ENCODE measurements at places on chromosomes 5 and 9.

DNA sequence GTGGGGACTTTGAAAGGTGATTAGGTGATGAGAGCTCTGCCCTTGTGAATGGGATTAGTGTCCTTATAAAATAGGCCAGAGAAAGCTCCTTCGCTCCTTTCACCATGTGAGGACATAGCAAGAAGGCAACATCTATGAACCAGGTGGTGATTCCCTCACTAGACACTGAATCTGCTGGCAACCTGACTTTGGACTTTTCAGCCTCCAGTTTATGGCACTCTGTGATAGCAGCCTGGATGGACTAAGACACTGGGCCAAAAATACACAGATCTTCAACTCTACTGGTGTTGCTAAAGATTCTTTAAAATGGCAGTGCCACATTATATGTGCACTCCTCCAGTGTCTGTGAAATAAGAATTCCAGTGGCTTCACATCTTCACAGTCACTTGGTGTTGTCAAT is 41.2 kb upstream of the COL15A1 start:
- DNase-seq: no peak

DNA sequence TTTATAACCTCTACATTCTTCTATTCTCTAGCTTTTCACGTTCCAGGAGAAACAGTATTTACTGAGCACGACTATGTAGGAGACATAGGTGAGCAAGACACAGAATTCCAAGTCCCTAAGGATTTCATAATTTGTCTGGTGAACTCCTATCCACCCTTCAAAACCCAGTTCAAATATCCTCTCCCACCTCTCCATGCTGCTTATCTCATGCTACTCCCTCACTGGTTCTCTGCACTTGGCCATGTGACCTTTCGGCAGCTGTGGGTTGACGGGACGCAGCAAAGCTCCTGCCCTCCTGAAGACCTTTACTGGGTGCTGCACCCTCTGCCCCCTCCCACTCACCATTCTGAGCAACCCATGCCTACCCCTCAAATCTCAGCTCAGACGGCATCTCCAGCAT is 173.2 kb downstream of the RGS3 start:
- no peak for DNase-seq

DNA sequence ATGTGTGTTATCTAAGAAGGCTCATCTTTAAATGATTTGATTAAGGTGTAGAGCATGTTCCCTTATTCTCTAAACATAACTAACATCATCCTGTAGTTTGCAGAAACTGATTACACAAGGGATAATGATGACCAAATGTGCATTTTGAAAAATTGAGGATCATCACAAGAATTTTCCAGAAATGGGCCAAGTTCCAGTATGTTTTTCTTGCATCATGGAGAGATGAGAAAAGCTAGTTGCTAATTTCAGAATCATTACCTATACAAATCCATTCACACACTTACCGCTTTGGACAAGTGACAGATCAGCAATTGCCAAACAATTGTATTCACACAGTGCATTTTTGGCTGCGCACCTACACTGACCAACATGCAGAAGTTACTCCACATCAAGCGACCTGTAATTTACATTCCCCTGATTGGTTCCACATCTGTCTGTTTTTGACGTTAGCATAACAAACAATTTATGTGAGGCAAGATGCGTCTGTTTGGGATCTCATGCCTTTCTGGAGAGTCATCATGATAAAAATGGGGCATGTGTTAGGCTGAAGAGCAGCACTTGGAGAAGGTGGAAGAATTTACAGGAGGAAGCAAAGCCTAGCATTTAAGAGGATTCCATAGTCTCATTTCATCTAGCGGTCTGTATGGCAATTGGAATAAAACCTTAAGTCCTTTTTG is 2.8 kb upstream of the BNC2 start:
- no peak for DNase-seq

DNA sequence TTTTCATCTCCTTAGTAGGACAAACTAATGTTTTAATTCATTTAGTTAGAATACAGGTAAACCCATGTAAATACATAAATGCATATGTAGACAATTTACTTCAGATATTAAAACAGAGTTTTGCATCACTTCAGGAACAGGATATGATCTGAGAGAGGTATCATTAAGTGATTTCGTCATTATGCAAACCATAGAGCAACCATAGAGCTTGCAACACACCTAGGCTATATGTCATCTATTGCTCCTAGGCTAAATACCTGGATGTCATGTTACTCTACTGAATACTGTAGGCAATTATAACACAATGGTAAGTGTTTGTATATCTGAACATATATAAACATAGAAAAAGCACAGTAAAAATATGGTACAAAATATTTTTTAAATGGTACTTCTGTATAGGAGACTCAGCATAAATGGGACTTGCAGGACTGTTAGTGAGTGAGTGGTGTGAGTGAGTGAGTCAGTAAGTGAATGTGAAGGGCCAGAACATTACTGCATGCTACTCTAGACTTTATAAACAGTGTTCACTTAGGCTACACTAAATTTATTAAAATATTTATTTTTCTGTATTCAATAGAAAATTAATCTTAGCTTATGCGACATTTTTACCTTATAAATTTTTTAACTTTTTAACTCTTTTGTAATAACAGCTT is 1377.5 kb upstream of the CDH9 start:
- no peak for DNase-seq

DNA sequence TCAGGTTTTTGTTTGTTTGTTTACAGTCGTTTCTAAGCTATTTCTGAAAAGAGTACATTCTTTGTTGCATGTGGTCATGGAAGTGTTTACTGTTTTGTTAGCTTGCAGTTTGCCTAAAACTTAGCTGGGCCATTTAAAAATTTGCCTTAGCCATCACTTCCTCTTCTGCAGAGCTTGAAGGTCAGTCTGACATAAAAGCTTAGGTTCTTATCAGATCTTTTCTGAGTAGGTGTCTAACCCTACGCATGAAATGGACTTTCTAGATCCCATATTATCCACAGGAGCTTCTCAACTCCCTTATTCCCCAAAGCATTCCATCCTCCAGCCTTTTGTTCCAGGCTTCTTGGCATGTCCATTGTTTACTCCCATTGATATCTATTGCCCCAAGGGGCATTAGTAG is 90.3 kb downstream of the AP3B1 start:
- DNase-seq: no peak

DNA sequence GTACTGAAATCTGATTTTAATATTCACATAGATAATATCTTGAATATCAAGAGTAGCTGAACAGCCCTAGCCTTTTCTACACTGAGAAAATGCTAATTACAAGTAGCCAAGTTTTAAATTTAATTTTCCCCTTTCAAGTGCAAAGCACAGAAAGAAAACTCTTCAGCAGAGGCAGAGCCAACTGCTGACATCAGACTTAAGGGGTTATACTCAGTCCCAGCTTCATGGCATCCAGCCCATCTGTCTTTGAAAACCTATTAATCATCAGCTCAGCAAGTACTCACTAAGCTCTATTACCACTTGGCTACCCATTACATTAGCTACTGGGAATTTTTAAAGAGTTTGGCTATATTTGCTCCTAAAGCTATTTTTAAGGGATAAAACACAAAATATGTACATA is 220.5 kb downstream of the SLC12A2 start:
- DNase-seq: no peak

DNA sequence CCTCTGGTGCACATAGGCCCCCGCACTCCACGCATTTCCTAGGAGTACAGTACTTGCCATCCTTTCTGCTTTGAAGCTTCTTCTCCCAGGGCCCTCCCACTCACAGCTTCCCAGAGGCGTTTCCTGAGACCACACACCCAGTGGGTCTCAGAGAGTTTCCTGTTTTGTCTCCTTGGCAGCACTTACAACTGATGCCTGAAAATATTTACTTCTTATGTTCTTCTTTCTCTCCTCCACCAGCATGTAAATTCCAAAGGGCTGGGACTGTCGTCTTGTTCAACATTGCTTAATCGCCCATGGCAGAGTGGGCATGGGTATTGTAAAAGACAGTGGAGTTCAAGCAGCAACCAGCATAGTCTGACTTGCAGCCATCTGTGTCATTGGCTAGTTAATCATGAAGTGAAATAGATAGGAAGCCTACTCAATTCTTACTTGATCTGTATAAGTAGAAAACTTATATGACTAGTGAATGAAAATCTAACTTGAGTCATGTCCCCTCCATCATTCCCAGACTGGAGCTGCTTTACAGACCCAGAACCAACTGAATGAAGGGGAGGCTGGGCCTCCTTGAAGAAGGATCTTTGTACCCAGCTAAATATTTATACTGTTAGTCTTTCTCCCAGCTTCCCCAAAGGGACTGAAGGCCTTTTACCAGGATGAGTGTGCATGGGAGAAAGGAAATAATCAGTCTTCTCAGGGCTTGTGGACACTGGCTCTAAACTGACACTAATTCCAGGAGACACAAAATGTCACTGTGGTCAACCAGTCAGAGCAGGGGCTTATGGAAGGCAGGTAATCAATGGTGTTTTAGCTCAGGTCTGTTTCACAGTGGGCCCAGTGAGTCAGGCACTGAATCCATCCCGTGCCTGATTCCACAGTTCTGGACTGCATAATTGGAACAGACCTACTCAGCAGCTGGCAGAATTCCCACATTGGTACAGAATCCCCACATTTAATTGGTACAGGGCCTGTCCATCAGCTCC is 116.4 kb downstream of the SV2C start:
- no peak for DNase-seq

DNA sequence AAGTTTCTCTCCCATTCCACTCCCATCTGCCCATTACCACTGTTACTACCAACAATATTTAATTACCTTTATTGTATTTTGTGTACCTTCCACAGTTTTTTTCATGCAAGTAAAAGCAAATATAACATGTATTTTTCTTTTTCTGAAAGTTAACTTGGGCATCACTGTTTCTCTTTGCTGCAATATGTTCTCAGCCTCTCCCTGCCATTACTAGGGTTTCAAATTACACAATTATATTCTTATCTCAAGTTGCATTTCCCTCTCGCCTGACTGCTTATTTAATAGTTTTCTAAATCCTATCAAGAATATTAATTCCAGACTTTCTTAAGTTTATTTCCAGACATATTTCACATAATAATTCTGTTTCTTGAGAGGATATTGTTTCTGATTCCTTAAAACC is 46.9 kb upstream of the GAS1 start:
- DNase-seq: no peak

- no peak for DNase-seq
These were observed 131.6 kb downstream of the TLR4 start for GRCh38 chr9:117835798-117836197.

GRCh38 chr5:72252574-72253155 is 67.4 kb downstream of the MRPS27 start:
- DNase-seq: no peak

- DNase-seq: no peak
These were observed 24.7 kb downstream of the NTRK2 start for GRCh38 chr9:84694248-84694647.

- no peak for DNase-seq
These were observed 437.6 kb downstream of the KIAA0825 start for GRCh38 chr5:94180761-94181160.

DNA sequence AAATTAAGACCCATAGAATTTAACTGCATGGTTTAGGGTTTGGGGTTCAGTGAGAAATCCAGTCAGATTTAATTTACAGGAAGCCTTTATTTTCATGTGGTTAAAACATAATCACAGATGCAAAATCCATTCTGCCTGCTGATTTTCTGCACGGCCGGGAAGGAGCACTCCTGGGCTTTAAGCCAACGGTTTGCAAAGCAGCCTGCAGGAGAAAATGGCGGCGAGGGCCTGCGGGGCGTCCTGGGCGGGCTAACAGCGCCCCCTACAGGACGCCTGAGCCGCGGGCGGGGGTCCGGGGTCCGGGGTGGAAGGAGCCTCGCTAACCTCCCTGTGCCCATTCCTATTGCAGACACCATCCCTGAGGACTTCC is 47.6 kb downstream of the THBS4 start:
- DNase-seq: no peak

DNA sequence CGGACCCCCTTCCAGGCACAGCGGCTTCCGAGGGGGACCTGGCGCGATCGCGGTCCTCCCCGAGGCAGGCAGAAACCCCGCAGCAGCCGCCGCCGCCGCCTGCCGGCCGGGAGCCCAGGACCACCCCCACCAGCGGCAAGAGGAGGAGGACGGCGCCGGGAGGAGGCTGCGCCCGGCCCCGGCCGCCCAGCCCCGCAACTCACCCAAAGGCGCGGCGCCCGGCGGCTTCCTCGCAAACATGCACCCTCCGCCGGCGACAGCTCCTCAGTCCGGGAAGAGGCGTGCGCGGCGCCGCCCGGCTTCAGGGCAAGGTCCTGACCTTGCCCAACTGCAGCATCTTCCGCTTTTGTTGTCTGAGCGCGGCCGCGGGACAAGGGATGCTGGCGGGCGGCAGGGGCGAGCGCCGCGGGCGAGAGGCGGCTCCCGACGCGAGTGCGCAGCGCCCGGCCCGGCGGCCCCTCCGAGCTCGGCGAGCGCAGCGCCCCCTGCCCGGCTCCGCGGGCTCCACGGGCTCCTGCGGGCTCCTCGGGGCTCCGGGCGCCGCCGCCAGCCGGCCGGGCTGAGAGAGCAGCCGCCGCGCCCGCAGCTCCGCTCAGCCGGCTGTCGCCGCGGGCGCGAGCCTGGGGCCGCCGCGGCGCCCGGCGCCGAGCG is 507 bp downstream of the CTNND2 start:
- no peak for DNase-seq

DNA sequence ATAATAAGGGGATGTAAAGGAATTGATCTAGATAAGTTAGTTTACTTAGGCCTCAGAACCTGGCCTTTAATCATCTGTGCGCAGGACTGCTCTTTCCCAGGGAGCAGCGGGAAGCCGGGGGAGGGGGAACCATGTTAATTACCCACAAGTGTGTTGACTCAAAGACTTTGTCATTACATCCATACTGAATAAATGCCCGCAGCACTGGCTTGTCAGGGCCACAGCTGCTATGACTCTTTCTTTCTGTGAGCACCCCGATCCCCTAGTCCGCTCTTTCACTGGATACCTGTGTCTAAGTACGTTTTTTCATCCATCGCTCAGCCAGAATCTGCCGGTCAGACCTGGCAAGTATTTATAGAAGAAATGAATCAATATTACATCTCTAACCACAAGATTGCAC is 249.3 kb upstream of the DMRT1 start:
- no peak for DNase-seq

GRCh38 chr5:176543428-176544182 is 5.5 kb upstream of the CDHR2 start:
- peak; percentile 61 for DNase-seq

GRCh38 chr5:133935667-133935940 is 32.8 kb downstream of the C5orf15 start:
- DNase-seq: no peak

- DNase-seq: no peak
These were observed 228.7 kb upstream of the NR4A3 start for GRCh38 chr9:99592834-99593574.

GRCh38 chr5:74465724-74466123 is 174.8 kb downstream of the ENC1 start:
- no peak for DNase-seq

GRCh38 chr5:134397196-134397595 is 14.5 kb downstream of the CDKN2AIPNL start:
- no peak for DNase-seq

- no peak for DNase-seq
These were observed at the start of gene AQP3 for GRCh38 chr9:33446946-33447798. Gene AQP3, minus strand, starts transcription at chr9:33447593. Its CDS starts 63 bp downstream, at chr9:33447530.
